ENCODE measurements at places on chromosomes 3 and 15.

GRCh38 chr3:12963231-12963896, 109.9 kb downstream of the IQSEC1 start:
- no peak for DNase-seq

DNA sequence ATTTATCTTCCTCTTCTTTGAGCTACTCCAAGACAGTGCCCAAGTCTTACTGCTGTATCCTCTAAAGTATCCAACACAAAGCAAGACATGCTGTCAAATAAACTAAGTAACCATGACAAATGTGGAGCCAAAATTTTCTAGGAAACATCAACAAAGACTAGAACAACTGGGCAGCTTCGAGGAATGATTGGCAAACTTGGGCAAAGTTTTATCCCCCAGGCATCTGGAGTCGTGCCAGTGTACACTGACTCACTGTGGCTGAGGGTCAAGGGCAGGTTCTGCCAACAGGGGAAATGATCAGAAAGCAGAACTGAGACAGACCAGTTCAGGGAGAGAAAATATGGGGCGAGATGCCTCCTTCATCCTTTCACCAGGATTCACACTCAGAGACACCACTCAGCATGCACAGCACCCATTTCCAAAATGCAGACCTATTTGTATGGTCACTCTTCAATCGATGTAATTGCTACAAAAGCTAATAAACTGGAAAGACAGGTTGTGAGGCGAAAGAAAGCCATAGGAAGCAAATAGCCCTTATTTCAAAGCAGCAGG, 65.8 kb downstream of the MB21D2 start:
- no peak for DNase-seq

DNA sequence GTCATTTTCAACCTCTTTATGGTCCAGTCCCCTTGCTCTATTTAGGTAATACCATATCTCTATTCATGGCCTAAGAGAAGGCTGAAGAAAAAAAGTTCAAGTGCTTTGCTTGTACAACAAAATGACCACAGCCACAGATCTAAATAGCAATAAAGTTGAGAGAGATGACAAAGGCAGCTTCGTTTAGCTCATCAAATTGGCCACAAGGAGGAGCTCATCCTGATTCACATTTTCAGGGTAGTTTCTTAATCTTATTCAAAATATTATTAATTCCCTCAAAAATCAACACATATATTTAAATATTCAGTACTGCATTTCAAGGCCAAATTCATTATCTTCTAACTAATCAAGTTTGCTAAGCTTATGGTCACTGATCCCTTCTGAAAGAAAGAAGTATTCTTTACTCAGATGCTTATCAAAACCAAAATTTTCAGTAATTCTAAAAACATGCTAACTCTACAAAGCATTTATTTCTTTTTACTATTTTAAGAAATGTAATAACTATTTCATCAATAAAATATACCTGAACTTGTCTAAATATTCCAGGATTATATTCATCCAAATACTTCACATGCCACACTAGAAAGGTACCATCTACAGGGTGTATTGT, 85.5 kb downstream of the DMXL2 start:
- DNase-seq, result peak; percentile 9

DNA sequence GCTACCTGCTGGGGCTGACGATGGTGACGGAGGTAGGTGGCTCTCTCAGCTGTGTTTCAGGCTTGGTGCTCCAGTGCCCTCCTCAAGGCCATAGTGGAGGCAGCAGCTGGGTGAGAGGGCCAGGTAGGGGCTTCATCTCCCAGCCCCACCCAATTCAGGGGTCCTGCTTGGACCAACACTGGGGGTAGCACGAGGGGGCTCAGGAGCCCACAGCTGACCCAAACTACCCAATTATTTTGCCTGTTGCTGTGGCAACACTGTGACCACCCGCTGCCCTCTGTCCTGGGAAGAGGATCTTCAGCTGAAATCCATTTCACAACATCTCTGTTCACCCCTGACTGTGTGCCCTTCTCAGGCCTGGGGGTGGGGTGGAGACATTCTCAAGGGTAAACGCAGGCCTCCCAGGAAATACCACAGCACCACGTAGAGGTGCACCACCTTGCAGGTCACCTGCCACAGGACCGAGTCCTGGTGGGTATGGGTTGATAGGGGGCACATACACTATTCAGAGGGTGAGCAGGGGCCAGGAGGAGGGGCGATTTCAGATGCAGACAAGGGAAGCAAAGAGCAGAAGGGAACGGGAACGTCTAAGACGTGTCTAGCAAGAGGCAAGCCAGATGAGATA, 62.7 kb downstream of the GRIP2 start:
- no peak for DNase-seq

DNA sequence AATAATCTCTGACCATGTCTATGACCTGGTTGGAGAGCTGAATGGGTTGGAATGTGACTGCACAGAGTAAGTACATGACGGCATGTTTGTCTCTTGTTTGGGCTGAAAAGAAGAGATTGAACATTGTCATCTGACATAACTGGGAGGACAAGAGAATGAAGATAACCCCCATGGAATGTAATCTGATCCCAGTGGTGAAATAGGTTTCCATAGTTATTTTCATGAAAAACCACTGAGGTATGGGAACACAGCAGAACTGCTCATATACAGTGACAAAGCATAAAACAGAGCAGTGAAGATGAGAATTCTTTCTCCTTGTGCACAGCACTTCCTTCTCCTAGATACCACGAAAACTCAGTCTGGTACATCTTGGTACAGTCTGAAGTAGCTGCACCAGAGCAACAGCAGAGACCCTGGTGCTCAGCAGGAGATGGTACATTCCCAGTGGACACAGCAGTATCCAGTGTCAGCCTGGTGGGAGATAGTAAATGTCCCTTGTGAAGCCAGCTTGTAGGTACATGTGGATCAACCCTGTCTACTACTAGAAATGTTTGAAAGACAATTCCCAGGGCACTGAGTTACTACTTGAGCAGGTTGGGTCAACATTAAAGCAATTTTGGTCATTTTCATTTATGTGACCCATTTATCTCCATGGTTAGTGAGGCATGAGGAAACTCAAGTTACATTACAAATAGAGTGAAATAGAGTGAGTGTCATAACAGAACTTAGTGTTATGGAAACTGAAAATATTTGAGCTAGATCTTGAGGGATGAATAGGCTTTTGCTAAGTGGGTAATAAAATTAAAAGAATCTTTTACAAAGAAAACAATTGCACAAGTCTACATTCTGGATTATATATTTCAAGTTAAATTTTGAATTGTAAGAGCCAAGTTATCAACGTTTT, 178.3 kb downstream of the SUCNR1 start:
- DNase-seq, result no peak

- no peak for DNase-seq
These were observed 62.2 kb upstream of the AKAP13 start for GRCh38 chr15:85318048-85318731.

DNA sequence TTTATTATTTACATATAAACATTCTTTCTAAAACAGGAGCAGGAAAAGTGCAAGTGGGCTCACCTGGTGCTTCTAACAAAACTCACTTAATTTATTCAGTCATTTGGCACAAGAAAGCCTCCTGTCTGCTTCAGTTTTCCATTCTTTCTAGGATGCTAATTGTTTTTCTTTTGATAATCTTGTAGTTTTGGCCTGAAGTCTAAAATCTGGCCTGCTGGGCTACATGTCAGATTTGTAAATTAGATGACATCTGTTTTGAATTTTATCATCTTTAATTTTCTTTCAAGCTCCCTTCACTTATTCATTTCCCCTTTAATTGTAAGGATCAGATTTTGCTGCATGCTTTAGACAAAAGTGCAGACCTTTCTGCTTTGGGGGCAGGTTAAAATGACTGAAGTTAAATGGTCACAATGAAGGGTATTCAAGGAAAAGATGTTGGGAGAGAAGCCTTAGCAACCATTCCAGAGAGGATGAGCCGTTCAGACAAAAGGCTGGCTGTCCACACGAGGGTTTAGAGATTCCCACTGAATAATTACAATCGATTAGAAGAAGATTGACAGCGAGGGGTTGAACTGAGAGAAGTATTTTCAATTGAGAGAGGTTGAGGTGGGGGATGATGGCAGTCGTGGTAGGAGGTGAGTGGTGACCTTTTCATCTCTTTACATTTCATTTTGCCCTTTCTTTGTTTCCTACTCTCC, 59.9 kb upstream of the PTX3 start:
- no peak for DNase-seq

DNA sequence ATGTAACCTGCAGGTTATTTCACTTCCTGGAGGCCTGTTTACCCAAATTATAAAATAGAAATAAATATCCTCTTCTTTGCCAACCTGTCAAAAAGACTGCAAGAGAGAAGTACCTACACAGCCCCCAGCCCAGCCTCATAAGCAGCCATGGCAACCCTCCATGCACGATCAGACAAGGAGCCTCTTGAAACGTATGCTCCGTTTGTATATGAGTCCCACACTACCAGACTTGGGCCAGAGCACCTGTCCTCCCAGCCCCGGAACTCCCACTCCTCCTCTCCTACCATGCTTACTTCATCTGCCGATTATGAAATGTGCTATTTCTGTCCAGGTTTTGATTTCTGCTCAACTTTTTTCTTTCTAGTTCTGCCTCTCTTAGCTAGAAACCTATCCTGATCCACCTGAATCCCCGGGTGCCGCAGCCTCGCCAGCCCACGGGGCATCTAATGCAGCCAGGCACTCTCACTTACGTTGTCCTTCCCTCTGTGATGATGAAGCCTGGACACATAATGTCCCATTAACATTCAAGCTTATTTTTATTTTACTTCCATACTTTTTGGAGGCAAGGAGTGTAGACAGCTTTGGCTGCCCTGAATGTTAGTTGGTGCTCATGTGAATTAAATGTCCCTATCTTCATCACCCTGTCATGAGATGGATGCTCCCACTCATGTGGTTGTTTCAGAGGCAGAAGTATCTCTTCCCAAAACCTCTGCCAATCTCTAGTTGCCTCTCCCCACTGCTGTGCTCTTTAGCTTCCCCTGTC, 73.8 kb downstream of the MB21D2 start:
- DNase-seq, result no peak

DNA sequence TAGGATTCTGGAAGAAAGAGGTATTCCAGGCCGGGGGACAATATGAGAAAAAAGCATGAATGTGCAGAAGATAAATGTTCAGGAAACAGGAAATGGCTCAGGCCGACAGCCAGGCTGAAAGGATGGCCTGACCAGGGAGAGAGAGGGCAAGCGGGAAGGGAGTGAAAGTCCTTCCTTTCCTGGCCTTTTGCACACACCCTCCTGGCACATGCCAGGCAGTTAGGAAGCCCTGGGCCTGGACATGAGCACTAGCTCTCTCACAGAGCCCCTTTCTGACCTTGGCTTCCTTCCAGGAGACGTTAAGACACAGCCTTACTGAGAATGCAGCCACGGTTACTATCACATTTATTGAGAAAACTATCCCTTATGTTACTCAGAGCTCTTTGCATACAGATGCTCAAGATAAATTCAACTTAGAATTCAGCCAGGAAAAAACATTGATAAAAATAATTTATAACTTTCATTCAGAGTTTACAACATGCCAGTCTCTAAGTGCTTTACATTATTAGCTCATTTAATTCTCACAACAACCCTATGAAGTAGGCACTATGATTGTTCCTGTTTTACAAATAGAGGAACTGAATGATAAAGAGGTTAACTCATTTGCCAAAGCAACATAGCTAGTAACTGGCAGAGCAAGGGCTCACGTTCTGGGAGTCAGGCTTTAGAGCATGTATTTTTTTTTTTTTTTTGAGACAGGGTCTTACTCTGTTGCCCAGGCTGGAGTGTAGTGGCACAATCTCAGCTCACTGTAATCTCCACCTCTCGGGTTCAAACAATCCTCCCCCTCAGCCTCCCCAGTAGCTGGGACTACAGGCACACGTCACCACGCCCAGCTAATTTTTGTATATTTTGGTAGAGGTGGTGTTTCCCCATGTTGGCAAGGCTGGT, 39.4 kb upstream of the SMAD3 start:
- no peak for DNase-seq

- no peak for DNase-seq
These were observed 12.6 kb downstream of the KPNA1 start for GRCh38 chr3:122502139-122502538.

DNA sequence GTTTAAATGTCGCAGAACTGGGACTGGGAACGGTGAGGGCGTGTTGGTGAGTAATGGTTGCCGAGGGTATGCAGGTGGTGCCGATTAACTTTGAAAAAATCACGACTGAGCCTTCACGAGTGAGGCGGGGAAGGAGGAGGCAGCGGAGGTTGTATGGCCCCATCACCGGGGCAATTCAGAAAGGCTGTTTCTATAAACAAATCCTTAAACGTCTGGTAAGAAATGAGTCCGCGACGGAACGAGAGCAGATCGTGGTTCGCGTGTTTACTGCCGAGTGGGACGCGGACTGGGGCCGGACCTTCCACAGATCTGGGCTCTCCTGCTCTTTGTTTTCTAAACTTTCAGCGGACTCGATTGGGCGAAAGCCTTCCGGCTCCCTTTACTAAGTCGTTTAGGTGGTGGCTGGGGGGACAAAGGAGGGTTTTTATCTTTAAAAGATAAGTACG, 2.7 kb downstream of the IGF1R start:
- DNase-seq, result no peak

- peak; percentile 80 for DNase-seq
These were observed 37.5 kb upstream of the MYZAP start for GRCh38 chr15:57554063-57554811.

- no peak for DNase-seq
These were observed 346.2 kb downstream of the IGSF11 start for GRCh38 chr3:118688396-118688884.

- DNase-seq, result no peak
These were observed 63.7 kb downstream of the BDH1 start for GRCh38 chr3:197491923-197492664.

GRCh38 chr15:52481915-52482314, 46.8 kb downstream of the MYO5A start:
- no peak for DNase-seq

DNA sequence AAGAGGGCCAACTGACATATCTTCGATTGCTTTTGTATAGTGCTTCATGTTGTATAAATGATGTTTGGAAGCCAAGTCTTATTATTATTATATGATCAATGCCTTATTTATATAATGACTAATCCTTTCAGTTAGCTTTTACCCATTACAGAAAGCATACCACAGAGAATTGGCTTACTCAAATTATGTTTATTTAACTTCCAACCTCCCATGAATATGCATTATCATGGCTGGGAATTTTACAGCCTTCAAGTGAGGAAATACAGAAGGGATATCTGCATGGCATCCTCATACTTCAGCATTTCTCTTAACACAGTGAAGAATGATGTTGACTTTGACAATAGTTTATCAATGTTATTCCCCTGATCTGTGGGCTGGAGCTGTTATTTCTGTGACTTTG, 225.9 kb upstream of the GAP43 start:
- DNase-seq, result no peak

DNA sequence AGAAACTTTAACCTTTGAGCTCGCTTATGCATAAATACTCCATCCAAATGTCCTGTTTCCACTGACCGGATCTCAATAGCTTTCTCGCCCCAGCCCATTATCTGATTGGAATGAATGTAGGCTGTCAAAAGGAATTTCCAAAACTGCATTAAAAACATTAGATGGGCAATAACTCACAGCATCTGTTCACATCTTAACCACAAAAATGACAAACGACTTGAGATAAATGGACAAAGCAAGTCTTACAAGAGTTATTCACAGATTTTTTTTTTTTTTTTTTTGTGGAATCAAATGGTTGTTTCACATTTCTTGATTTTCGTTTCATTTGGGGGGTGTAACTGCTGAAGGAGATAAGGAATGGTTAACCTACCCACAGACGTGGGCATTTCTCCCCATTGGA, 39.7 kb upstream of the SLC2A2 start:
- DNase-seq, result no peak

All from NCI-H1694 treated with DMSO at 0.1 percent for 48 hours (cell line).